C1 segment of cervical spinal cord (tissue), 14 donors: ENCODE measurements at places on chromosomes 2 and 18.

DNA sequence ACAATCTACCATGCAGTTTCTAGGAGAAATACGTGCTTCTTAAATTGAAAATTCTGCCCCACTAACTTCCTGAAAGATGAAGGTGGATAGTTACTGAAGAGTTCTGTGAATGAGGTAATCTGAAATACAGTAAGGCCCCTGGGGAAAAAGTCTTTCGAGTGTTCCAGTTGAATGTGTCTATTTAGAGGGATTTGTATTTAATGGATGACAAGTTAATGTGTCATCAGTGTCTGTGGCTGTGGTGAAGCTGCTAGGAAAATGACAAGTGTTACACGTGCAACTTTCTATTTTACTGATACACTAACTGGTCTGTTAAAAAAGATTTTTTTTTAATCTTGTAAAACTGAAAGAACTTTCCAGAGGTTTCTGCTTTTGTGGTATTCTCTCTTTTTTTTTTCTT is 384.6 kb downstream of the STK39 start:
- no peak for DNase-seq

- no peak for DNase-seq
Measured at GRCh38 chr2:223560749-223561435, 41.3 kb downstream of the SCG2 start.

GRCh38 chr2:240557808-240558207 is at the start of gene ANKMY1:
ANKMY1 (minus strand) TSS chr2:240557988; CDS start chr2:240557335, 653 bp downstream.
- no peak for DNase-seq

DNA sequence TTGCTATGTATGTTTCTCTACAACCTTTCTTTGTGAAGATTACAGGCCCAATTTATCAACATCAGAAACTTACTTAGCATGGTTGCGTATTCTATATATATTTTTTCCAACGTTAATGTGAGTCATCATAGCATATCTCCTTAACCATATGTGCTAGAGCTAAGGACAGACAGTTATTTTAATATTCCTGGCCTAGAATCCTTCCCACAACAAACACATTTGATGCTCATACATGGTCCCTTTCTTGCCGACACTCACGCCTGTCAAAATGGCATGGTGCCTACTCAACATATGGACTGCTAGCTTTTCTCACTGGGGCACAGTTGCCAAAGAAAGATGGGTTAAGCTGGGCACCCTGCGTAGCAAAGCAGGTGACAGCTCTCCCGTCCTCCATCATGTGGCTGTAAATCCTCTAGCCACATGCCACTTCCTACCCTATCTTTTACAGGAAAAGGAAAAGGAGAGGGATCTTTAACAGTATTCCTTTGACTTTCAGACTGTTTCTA is 75.2 kb upstream of the GALNT5 start:
- no peak for DNase-seq

DNA sequence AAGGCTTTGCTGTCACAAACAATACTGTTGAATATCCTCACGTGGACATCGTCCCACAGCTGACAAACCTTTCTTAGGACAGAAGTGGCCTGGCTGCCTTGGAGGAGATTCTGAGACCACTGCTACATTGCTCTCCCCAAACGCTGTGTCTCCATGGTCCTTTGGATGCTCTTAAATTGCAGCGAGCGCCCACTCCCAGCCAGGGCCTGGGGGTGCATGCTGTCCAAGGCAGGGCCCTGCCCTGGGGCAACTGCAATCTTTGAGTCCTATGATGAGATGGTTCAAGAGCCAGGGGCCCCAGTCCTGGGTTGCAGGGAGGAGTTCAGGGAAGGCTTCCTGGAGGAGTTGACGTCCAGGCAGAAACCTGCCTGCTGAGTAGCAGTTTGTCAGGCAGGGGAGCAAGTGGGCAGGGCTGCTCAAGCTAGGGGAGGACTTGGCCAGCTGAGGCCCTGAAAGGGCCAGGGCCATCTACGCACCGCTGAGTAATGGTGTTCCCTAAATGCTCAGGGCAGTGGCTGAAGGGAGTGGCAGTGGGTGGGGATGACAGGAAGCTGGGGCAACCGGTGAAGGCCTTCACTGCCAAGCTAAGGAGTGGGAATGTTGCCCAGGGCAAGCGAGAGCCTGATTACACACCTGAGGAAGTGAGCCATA is 10.8 kb upstream of the SDC1 start:
- no peak for DNase-seq

DNA sequence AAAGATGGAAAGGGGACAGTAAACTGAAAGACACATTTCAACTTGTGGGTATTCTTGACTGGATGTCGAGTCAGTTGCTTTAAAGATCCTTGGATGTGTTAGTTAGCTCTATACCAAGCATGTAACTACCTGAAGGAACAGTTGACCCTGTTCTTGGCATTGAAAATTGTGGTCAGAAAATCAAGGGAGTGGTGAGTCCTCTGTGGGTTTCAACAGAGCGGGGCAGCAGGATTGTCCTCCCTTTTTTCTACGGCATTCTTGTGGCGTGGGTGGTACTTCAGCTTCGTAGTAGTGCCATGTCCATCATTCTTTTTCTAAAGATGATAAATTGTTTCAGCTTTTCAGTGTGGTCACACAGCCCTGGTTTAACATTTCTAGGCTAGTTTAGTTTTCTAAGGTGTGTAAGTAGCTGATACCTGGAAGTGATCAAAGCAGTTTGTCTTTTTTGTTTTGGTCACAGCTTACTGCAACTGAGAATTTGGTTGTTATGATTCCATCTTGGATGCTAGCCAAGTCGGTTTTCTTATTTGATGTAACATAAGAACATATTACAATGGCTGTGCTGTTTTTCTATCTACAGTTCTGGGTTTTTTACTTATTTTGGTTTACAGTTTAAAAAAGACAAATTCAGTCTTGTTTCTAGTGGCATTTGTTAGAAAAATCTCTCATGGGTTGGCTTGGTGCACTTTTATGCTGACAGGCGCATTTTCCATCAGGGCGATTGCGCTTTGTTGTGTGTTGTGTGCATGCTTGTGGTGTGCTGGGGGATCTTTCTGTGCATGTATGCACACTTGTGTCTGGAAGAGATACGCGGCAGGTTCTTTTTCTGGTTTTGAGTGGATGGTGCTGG is 84.7 kb downstream of the ZNF407 start:
- DNase-seq, result no peak

GRCh38 chr2:197198890-197199289 is 111.7 kb downstream of the ANKRD44 start:
- DNase-seq, result peak; percentile 49

GRCh38 chr2:106097038-106098000 is 96.8 kb downstream of the UXS1 start:
- no peak for DNase-seq

DNA sequence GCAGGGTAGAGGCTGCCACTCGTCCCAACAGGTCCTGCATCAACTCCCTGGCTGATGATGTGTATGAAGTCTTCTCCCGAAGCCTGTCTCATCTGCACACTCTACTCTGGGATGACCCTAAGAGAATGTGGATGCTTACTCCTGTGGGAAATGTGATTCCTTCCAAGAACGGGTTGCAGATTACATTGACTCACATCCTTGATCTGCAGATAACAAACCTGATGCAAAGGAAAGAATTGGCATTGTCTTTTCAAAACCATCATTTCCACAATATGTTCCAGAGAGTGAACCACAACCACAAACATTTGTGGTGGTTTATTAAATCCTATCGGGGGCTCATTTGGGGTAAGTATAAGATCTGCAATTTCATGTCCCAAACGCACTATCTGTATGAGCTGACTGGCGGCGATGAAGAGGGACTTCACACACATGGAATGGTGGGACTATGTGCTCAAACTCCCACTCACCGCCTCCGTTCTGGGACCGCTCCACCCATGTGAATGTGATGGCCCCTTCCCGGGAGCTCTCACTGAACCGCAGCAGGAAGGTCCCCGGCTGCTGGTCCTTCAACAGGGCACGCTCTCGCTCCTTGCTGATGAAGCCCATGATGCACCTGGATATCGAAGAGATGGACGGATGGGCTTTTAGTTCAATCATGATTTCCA is 35.5 kb downstream of the STAT1 start:
- no peak for DNase-seq

DNA sequence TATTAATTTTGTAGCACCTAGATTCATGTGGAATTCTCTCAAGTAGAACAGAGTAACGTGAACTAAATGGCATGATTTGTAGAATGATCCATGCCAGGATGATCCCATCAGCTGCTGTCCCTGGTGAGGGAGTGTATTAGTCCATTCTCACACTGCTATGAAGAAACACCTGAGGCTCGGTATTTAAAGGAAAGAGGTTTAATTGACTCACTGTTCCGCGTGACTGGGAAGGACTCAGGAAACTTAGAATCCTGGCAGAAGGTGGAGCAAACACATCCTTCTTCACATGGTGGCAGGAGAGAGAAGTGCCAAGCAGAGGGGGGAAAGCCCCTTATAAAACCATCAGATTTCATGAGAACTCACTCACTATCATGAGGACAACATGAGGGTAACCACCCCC is 312.6 kb downstream of the PTPRM start:
- DNase-seq, result no peak

DNA sequence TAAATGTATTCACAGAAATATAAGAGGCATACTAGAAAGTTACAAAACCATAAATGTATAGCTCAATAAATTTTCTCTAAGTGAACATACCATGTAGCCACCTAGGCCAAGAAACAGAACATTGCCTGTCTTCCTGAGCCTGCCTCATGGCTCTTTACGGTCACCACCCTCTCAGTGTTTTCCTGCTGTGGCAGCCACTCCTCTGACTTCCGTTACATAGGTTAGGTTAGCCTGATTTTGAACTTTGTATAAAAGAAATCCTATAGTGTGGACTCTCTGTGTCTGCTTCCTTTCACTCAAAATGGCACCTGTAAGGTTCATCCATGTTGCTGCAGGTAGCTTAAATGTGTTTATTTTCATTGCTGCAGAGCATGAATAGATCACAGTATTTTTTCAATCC is 11.6 kb upstream of the ST3GAL5 start:
- DNase-seq, result no peak

DNA sequence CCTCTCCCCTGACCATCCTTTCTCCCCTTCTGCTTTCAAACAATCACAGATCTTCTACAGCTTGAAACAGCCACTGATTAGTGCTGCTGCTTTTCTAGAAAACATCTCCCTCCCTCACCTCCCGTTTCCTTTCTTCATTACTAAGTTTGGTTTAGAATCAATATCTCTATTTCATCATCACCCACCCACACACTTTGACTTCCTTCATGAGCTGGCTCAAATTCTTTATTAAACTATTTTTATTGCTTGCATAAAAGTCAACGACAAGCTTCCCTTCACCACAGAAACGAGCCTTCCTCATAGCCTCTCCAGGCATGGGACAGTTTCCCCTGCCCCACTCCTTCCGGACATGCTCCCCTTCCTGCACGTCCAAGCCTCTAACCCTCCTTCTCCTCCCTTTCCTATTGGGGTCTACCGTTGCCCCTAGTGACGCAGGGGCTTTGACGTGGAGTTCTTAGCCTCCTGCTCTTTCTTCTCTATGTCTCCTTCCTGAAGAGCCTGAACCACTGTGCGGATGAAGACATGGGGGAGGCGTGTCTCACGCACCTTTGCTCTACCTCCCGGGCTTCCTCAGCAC is 172.0 kb downstream of the AFF3 start:
- no peak for DNase-seq

DNA sequence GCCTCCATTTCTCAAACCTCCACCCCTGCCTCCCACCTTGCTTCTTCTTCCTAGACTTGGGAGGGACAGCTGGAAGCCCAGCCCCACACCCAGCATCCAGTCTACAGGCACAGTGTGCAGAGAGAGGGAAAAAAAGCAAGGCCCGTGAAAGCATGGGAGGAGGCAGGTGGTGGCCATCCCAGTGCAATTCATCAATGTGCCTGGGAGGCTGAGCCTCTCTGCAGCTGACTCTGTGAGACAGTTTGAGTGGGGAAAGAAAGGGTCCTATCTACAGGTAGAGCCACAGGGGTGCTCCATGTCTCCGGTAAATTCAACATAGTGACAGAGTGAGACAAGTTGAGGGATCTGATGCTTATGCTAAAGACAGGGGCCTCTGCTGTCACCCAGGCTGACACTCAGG is 340.6 kb downstream of the DYSF start:
- no peak for DNase-seq

DNA sequence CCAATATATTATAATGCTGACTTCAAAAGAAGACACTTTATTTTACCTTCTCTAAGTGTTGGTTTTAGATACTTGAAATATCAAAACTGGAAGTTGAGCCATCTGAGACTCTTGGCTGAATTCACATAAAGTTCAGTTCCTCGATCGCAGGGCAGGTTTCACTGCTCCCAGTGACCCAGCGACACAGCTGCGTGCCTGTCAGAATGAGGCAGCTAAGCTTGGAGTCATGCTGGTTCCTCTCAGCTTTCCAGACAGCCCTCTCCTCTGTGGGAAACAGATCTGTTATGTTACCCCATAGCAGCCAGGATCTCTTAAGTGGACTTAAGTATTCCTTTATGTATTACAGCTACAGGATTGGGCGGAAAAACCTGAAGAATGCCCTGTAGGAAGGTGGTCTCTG is 142.8 kb upstream of the ALPP start:
- DNase-seq, result no peak

DNA sequence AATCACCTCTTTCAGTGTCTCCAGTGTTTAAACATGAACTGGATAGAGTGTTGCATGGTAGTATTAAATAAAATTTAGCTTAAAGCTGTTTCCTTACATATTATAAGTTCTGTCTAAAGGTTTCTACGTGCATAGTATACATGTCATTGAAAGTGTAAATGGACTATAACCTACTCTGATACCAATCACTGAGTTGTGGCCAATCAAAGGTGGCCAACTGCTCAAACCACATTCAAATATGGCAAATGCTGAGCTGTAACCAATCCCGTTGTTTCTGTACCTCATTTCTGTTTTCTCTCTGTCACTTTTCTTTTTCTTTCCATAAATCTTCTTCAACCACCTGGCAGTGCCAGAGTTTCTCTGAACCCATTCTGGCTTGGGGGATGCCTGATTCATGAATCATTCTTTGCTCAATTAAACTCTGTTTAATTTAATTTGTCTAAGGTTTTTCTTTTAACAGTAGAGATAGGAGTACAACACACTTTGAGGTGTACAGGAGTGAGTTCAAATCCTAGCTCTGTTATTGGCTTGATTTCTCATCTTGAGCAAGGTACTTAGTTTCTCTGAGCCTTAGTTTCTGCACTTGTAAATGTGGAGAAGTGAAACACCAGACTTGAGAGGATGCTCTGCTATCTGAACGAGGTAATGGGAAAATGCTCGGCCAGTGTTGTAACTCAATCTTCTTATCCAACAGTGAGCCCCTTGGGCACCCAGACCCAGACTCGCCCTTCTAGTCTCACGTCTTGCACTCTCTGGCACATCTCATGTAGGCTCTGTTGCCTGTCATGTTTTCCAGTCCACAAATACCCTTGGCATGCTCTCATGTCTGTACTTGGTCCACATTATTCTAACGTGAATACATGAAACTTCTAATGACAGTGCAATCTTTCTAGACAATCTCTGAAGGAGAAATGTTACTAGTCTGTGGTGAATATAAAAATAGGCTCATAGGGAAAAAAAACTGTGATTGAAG is 228.0 kb downstream of the PIK3C3 start:
- no peak for DNase-seq
